ENCODE measurements at places on chromosomes 16 and 17. TPM values are rescaled to one million over a fixed set of nuclear protein-coding genes. Genes with fewer than 3 reads are reported as not detected.

The CRISPLD2 gene
- not detected for total RNA-seq

- peaks cover 78% of the 10 kb centered on the region for H3K27me3 ChIP-seq
- peaks cover 22% of the 10 kb centered on the region for H3K4me1 ChIP-seq
- no peak overlapping the region for H3K27ac ChIP-seq
Observed at GRCh38 chr17:49498029-49498615, 3.0 kb downstream of the NGFR start.

DNA sequence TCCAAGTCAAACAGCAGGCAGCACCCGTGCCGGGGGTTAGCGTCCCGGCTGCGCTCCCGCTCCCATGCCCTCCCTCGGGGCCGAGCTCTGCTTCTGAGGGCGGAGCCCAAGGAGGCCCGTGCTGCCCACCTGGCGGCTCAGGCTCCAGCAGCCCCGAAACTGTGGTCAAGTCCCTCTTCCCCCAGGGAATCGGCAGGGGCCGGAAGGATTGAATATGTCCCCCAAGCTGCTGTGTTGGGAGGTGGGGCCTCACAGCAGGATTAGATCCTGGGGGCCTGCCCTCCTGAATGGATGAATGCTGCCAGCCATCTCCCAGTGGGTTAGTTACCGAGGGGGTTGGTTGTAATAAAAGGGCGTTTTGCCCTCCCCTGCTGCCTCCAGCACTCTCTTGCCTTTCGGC lies 33.9 kb downstream of the MAP2K3 start:
- H3K4me3 ChIP-seq: no peak overlapping the region
- H3K27ac ChIP-seq: no peak overlapping the region
- DNase-seq: no peak
- peaks cover 2% of the 10 kb centered on the region for H3K27me3 ChIP-seq

- no peak overlapping the region for H3K27ac ChIP-seq
- no peak overlapping the region for H3K4me3 ChIP-seq
- no peak for DNase-seq
- no peaks in the 10 kb centered on the region for H3K36me3 ChIP-seq
- H3K27me3 ChIP-seq: no peaks in the 10 kb centered on the region
- H3K4me1 ChIP-seq: no peaks in the 10 kb centered on the region
Observed at GRCh38 chr16:49055824-49056545, 225.7 kb downstream of the CBLN1 start.

DNA sequence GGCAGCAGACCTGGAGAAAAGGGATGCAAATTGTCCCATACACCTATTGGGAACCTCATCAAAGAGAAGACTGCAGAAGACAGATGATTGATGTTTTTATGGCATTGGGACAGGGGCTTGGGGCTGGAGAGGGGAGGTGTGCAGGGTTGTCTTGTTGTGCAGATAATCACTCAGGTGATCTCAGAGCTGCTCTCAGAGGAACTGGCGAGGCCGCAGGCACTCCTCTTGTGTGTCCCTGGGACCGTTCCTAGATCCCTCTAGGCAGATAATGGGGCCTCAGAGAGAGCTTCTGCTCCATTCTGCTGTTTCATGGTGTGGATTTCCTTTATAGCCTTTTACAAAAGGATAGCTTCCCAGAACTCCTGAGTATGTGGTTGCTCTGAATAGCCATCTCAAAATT lies 1.6 kb downstream of the RNF213 start:
- peaks cover 37% of the 10 kb centered on the region for H3K36me3 ChIP-seq
- peaks cover 59% of the 10 kb centered on the region for H3K4me1 ChIP-seq
- H3K4me3 ChIP-seq: no peak overlapping the region
- no peaks in the 10 kb centered on the region for H3K27me3 ChIP-seq

GRCh38 chr16:85541181-85541580 lies 71.9 kb upstream of the GSE1 start:
- no peak overlapping the region for H3K27ac ChIP-seq
- H3K36me3 ChIP-seq: no peaks in the 10 kb centered on the region
- H3K27me3 ChIP-seq: no peaks in the 10 kb centered on the region
- no peak for DNase-seq
- no peaks in the 10 kb centered on the region for H3K4me1 ChIP-seq

DNA sequence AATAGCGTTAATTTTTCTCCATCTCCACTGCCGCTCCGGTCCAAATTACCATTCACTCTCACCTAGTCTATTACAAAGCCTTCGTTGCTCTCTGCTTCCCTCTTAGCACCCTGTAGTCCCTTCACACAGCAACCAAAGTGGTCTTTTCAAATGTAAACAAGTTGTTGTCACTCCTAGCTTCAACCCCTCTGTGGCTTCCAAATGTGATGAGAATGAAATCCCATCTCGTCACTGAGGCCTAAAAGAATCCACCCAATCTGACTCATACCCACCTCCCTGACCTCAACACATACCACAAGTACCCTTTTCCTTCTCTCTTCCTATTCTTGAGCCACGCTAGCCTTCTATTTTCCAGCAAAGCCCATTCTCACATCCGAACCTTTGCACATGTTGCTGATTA lies 2.2 kb upstream of the PELP1 start:
- H3K4me1 ChIP-seq: peaks cover 65% of the 10 kb centered on the region
- no peak for DNase-seq
- H3K27me3 ChIP-seq: no peaks in the 10 kb centered on the region
- H3K27ac ChIP-seq: peak overlapping the region; percentile 31

The ABCC11 gene
- not detected for total RNA-seq

DNA sequence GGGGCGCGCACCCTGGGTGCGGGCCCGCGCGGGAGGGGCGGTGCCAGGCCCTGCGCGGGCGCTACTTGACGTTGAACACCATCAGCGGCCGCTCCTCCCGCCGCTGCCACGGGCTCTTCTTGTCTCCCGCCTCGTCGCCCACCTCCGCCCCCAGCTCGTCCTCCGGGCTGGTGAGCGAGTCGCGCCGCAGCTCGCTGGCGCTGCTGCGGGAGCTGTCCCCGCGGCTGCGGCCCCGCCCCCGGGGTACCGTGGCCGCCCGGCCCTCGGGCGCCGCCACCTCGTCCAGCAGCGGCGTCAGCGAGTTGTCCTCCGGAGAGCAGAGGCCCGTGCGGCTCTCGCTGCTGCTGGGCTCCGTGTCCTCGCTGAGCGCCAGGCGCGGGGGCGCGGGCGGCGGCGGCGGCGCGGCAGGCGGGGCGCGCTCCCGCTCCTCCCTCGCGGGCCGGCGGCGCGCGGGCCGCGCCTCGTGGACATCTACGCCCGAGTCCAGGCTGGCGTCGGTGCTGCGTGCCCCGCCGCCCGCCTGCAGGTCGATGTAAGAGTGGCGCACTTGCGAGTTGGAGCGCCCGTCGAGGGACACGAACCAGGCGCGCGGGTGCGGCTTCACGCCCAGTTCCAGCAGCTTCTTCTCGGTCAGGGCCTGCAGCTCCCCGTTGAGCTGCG lies 8.7 kb downstream of the GRN start:
- H3K36me3 ChIP-seq: peaks cover 5% of the 10 kb centered on the region
- no peak overlapping the region for H3K27ac ChIP-seq
- no peak for DNase-seq
- no peak overlapping the region for H3K4me3 ChIP-seq

- peaks cover 11% of the 10 kb centered on the region for H3K4me1 ChIP-seq
- H3K4me3 ChIP-seq: no peak overlapping the region
- no peak overlapping the region for H3K27ac ChIP-seq
- no peak for DNase-seq
- H3K27me3 ChIP-seq: peaks cover 35% of the 10 kb centered on the region
- H3K36me3 ChIP-seq: peaks cover 3% of the 10 kb centered on the region
Observed at GRCh38 chr16:10846213-10846998, 27.8 kb upstream of the TVP23A start.

The TMEM238L gene
- not detected for total RNA-seq

GRCh38 chr17:50807009-50807408 lies 28.4 kb upstream of the WFIKKN2 start:
- H3K4me3 ChIP-seq: no peak overlapping the region
- H3K4me1 ChIP-seq: no peaks in the 10 kb centered on the region
- H3K27ac ChIP-seq: no peak overlapping the region
- H3K36me3 ChIP-seq: no peaks in the 10 kb centered on the region
- no peak for DNase-seq
- H3K27me3 ChIP-seq: no peaks in the 10 kb centered on the region

DNA sequence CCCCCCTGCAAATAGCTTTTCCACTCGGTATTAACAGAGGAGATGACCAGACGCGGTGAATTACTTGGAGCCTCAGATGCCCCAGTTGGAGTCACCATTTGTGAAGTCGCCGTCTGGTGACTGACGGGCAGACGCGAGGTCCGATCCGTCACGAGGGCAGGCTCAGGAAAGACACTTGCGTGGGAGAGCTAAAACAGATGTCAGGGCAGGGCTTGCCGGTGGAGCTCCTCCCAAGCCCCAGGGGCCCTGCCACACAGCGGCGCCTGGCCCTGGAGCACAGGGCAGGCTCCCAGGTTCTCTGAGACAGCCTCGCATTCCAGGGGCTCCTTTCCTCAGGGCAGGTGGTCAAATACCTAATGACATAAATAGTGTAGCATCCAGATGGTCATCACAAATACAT lies 348.3 kb downstream of the C16orf95 start:
- no peak overlapping the region for H3K27ac ChIP-seq
- no peaks in the 10 kb centered on the region for H3K36me3 ChIP-seq
- no peak for DNase-seq
- no peaks in the 10 kb centered on the region for H3K27me3 ChIP-seq

- no peaks in the 10 kb centered on the region for H3K27me3 ChIP-seq
- DNase-seq: no peak
- no peak overlapping the region for H3K27ac ChIP-seq
- peaks cover 5% of the 10 kb centered on the region for H3K4me1 ChIP-seq
- H3K4me3 ChIP-seq: no peak overlapping the region
Observed at GRCh38 chr16:825341-826061, 25.0 kb upstream of the GNG13 start.

GRCh38 chr17:60741031-60741430 lies 63.4 kb downstream of the BCAS3 start:
- H3K27me3 ChIP-seq: no peaks in the 10 kb centered on the region
- no peak overlapping the region for H3K4me3 ChIP-seq
- H3K27ac ChIP-seq: no peak overlapping the region
- DNase-seq: no peak
- H3K4me1 ChIP-seq: no peaks in the 10 kb centered on the region

DNA sequence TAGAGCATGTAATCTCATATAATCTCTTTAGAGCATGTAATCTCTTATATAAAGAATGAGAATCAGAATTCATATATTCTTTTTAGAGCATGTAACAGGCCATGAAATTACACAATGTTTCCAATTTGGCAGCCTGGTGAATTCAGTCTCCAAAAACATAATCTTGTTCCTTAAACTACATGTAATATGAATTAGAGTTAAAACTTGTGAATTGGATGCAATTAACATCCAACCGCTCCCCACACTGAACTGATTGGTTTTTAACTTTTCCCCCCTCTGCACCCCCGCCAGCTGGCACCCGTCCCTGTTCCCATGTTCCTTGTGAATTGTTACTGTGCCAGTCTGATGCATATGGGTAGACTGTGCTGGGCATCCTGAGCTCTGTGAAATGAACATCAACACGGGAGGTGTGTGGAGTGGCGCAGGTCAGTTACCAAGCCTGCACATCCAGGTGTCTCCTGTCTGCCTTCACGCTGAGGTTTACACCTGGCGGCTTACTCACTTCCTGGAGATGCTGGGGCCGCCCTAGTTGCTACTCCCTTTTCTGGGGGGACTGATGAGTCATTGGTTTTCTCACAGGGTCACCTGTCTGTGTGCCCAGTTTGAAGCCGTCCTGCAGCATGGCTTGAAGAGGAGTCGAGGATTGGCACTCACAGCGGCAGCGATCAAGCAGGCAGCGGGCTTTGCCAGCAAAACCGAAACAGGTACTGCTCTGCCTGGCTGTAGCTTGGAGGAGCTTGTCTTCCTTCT lies 50.4 kb downstream of the SNX29 start:
- no peaks in the 10 kb centered on the region for H3K27me3 ChIP-seq
- no peak overlapping the region for H3K4me3 ChIP-seq
- DNase-seq: no peak
- H3K36me3 ChIP-seq: peaks cover 2% of the 10 kb centered on the region
- no peak overlapping the region for H3K27ac ChIP-seq

GRCh38 chr17:77375917-77376651 lies 235.3 kb downstream of the SEC14L1 start:
- peak overlapping the region; percentile 95 for H3K4me3 ChIP-seq
- H3K36me3 ChIP-seq: peaks cover 8% of the 10 kb centered on the region
- no peaks in the 10 kb centered on the region for H3K27me3 ChIP-seq
- H3K4me1 ChIP-seq: peaks cover 63% of the 10 kb centered on the region
- DNase-seq: peak; percentile 90

All from activated CD8-positive, alpha-beta memory T cell treated with anti-CD3 and anti-CD28 coated beads, Interleukin-2, amount 10 ng/mL, durations not matched to agents 7 days and 5 days (primary cell).